Erythroblast (primary cell): ENCODE measurements at places on chromosomes 7 and 10.

DNA sequence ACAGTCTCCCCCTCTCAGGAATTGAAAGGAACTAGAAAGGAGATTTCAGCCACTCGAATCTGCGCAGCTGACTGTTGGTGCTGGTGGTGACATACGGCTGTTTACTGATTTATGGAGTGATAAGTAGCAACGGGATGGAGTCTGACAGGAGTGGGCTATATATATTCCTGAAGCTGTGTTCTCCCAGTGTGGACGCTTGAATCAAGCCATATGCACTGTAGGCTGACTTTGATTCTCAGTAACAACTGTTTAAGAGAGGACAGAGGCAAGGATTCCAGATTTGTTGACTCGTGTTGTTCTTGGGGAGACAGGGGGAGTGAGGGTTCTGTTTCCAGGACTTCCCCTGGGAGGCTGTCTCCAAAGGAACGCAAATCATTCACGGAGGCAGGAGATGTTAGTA is 260.1 kb upstream of the AUTS2 start:
- DNase-seq = no peak

DNA sequence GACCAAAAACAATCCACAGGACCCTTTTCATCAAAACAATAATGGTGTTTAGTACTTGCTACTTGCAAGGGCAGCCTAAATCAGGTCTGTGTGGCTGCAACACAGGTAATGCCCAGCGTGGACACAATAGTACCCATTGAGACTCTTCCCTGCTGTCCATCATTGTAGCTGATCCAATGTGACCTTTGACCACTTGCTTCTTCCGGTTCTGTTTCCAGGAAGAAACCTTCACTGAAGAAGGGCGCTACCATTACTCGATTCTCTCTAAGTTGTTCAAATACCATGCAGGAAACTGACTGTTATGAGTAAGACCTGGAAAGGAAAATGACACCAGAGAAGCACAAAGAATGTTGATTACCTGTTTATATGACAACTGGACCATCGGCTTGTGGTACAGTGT is 1077.3 kb downstream of the KCNMA1 start:
- no peak for DNase-seq

- DNase-seq = no peak
These were observed 239.7 kb upstream of the MKLN1 start for GRCh38 chr7:131087756-131088658.

DNA sequence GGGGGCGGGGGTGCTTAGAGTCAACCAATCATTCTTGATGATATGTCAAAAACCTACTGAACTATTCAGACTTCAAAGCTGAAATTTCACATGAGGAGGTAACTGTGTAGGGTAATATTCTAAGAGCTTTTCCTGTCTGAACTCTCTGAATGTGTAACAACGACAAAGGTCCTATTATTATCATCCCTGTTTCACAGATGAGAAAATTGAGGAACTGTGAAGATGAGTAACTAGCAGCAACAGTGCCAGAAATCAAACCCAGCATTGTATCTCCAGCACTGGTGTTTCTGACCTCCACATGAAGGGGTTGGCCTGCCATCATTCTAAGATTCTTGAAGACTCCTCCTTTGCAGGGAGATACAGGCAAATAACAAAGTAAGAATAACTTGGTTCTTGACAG is 294.7 kb upstream of the AOAH start:
- no peak for DNase-seq

- peak; percentile 84 for DNase-seq
These were observed 711 bp downstream of the NAMPT start for GRCh38 chr7:106283831-106284713.

GRCh38 chr7:47091141-47091540 is 490.8 kb downstream of the TNS3 start:
- DNase-seq = no peak

- DNase-seq = peak; percentile 24
These were observed 86.6 kb upstream of the C7orf33 start for GRCh38 chr7:148503900-148504487.

DNA sequence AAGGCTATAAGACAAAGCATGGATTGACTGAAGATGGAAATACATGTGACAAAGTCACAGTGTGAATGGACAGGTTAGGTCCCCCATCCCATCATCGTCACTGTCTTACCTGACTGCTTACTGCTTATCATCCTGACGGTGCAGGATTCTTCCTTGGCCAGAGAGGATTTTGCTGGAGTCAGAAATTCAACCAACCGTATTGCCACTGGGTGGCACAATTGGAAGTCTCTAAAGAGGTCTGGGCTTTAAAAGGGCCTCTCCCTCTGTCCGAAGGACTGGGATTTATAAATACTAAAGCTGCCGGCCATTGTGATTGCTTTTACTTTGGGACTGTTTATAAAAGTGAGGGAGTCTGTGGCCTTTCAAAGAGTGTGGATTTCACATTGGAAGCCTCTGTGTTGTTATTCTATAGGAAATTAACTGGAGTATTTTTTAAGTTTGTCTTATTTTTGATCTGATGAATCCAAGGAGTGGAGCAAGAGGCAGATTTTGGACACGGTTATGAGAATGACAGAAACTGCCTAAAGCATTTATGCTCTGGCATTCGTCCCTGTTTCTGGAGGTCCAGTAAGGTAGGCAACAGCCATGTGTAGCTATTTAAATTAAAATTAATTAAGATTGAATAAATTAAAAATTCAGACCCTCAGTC is 113.3 kb upstream of the CREB5 start:
- peak; percentile 20 for DNase-seq

DNA sequence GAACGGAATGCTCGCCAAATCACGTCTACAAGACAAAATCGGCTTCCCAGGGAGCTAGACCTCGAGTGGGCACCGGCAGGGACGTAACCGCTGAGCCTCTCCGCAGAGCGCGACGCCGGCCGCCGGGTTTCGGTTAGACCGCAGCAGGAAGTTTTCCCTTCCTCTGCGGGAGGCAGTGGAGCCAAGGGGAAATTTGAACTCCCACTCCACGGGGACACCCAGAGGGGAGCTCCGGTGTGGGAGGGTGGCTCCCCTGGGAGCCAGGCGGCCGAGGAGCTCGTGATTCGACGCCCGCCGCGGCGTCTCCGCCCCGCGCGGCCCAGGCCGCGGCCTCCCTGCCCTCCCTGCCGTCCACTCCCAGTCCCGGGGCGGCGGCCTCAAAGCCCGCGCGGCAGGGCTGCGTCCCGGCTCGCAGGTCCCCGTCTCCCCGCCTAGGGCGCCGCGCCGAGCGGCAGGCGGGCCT is 426 bp downstream of the SYPL1 start:
- DNase-seq = peak; percentile 93

- DNase-seq = no peak
These were observed 136.9 kb upstream of the PRSS1 start for GRCh38 chr7:142612237-142612881.

- DNase-seq = no peak
These were observed 213.2 kb downstream of the CCDC3 start for GRCh38 chr10:12788277-12788676.

- no peak for DNase-seq
These were observed 830.2 kb upstream of the LRRTM3 start for GRCh38 chr10:66095610-66096009.

DNA sequence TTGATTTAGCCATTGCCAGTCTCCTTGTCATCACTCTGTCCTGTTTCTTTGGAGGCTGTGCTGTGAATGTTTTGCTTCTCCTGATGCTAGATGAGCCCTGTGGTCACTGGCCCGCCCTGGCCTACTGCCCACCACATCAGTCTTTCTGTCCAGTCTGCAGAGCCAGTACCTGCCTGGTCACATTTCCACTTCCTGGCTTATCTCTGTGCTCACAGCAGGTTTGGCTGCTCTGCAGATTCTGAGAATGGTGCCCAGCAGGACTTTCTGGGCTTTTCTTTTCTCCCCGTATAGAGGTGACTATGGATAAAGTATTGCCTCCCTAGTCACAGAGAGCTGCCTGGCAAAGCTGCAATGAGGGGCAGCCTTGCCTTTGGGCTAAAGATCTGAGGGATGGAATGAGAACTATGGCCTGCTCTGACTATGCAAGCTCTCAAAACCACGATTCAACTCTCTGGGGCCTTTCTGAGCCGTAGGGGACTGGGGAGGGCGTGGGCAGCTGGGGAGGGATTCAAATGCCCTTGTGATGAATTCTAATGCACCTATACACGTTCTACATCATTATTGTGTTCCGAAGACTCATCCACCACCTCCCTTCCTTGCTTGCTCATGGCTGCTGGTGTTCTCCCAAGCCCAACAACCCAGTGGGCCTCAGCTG is 410.4 kb upstream of the NPVF start:
- no peak for DNase-seq

DNA sequence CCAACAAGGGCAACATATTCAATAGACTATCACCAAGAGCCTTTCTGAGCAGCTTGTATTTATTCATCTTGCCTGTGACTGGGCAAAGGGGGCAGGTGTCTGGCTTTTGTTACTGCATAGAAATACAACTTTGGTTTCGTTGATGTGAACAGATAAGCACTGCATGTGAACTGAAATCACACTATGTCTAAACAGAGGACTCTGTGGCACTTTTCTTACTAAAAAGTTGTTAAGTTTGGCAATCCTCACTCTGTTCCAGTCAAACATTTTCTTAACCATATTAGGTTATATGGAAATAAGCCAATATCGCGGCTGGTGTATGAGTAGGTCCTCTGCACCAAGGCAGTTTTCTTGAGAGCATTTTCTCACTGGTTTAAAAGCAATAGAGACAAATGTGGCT is 48.5 kb downstream of the CALD1 start:
- no peak for DNase-seq

DNA sequence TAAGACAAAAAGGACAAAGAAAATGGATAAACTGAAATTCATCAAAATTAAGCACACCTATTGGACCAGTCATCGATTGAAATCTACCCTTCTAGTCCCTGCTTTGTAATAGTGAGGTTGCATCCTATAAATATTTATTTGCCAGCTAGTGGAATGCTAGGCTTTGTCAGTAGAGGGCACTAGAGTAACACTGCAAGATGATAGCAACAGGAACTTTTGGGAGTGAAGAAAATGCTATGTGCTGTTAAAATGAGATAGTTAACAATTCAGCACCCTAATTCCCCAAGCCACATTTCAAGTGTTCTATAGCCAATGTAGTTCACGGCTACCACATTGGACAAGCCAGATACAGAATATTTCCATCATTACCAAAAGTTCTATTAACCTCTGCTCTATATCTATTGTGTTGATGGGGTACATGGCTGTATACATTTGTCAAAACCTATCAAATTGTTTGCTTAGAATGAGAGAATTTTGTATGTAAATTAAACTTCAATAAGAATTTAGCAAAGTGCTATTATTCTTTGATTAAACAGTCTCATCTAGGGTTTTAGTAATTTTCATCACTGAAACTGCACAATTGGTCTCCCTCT is 69.8 kb downstream of the LSMEM1 start:
- DNase-seq = peak; percentile 65

GRCh38 chr10:86591436-86591835 is 62.9 kb upstream of the OPN4 start:
- DNase-seq = no peak

GRCh38 chr7:127807340-127807739 is 155.3 kb downstream of the SND1 start:
- DNase-seq = no peak
